ENCODE measurements at places on chromosomes 6 and 20.

DNA sequence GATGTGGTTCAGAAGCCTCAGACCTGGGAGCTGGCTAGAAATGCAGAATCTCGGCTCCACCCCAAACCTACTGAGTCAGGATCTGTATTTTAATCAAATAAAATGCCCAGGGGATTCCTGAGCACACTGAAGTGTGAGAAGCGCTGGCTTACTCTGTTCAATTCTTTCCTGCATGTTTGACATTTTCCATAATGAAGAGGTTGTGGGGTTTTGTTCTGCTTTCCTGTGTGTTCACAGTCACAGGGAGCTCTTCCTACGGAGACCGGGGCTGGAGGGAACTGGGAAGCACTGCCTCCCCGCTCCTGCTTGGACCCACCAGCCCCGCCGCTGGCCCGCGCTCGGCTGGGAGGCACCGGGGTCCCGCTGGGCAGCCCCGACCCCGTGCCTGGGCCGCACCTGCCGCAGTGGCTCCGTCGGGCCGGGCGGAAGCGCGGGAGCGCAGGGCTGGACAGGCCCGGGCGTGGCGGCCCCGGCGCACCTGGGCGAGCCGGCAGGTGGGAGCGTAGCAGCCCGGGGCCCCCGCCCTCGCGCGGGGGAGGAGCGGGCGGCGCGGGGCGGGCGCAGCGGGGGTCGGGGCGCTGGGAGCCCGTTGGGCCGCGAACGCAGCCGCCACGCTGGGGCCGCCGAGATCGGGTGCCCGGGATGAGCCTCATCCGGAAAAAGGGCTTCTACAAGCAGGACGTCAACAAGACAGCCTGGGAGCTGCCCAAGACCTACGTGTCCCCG lies at the start of gene MAPK13:
Gene MAPK13, plus strand, starts transcription at position 573 of the 726 bp plus-strand sequence. Its CDS starts 70 bp downstream, at position 643.
- DNase-seq = peak; percentile 35

- DNase-seq = no peak
Observed at GRCh38 chr6:131791476-131791875, 16.3 kb upstream of the ENPP1 start.

DNA sequence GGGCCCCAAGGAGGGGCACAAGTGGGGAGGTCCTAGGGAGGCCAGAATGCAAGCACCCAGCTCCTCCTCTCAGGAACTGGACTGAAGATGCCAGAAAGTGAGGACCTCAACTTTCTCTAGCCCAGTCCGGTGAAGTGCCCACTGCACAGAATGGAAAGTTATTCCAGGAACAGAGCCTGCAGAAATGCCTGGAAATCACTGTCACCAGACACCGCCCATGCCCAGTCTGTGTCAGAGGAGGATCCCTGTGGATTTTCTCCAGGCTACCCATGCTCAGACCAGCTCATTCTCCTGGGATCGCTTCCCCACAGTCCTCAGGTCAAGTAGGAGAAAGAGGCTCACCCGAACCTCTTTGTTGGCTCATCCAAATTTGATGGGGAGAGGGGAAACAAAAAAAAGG lies 6.5 kb downstream of the PRPH2 start:
- DNase-seq = no peak

DNA sequence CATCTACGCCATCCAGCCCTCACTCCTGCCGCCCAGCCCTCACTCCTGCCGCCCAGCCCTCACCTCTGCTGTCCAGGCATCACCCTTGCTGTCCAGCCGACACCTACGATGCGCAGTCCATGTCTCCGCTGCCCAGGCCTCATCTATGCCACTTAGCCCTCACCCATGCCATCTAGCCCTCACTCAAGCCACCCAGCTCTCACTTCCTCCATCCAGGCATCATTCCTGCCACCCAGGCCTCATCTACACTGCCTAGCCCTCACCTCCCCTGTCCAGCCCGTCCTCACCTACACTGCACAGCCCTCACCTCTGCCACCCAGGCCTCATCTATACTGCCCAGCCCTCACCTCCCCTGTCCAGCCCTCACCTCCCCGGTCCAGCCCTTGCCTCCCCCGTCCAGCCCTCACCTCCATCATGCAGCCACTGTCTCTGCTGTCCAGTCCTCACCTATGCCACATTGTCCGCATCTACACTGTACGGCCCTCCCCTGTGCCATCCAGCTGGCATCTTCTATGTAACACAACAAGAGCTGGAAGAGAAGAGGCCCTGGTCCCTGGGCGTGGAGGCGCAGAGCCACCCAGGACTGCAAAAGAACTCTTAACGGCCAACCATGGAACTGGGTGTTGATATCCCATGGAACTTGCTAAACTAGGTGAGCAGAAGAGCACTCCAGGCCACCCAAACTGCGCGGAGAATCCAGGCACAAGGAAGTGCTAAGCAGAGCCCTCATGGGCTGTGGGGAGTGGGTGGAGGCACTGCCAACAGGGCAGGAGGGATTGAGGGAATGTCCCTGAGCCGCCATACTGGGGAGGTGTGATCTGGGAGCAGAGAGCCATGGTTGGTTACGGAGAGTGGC lies 31.0 kb downstream of the RNASET2 start:
- DNase-seq = no peak

GRCh38 chr6:63372951-63373533 lies 53.3 kb upstream of the LGSN start:
- DNase-seq = no peak

DNA sequence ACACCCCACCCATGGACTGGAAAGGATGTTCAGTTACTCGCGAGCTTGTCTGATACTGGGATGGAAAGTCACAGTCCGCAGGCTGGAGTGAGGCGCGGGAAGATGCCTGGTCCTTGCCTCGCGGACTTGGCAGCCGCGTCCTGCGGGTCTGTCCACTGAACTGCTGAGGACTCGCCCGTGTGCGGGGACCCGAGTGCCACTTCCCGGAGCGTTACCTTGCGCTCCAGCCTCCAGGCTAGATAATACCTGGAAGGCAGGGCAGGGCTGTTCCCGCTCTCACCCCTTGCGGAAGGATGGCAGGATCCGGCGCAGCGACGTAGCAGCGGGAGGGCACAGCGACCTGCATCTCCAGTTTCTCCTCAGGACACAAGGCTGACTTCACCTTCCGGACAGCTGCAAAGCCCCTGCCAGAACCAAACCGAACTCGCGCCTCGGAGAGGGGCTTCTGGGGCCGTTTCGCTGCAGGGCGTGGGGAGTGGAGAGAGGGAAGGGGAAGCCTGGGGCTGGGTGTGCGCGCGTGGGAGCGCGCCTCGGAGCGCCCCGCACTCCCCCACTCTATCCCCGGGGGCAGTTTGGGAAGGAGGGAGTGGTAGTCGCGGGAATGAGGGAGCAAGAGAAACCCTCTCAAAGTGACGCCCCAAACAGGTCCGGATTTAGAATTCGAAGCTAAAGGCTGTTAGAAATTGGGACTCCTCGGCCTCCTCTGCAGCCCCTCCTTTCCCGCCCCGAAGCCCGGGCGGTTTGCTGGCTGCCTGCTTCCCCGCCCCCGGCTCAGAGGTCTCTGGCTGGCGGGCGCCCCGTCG lies at the start of gene KCNQ5:
Gene KCNQ5, plus strand, starts transcription at position 774 of the 803 bp plus-strand sequence.
- DNase-seq = peak; percentile 26

GRCh38 chr6:93677264-93677965 lies 258.1 kb upstream of the EPHA7 start:
- no peak for DNase-seq

DNA sequence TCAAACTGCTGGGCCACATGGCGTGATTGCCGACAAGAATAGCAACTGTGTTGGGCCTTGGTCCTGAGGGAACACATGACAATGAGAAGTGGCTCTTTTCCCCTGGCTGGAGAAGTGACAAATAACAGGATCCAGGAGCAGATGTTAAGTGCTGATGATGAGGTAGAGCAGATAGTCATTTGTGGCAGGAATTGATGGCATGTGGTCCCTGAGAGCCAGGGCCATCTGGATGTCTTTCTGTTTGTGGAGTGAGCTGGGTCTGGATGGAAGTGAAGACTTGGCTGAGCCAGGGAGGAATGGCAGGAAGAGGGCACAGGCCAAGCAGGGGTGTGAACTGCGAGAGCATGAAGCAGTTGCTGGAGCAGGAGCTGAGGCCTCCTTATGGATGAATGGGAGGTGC lies 67.8 kb downstream of the SCAND1 start:
- DNase-seq = no peak

GRCh38 chr6:9205645-9206044 lies 770.3 kb upstream of the SLC35B3 start:
- DNase-seq = no peak

DNA sequence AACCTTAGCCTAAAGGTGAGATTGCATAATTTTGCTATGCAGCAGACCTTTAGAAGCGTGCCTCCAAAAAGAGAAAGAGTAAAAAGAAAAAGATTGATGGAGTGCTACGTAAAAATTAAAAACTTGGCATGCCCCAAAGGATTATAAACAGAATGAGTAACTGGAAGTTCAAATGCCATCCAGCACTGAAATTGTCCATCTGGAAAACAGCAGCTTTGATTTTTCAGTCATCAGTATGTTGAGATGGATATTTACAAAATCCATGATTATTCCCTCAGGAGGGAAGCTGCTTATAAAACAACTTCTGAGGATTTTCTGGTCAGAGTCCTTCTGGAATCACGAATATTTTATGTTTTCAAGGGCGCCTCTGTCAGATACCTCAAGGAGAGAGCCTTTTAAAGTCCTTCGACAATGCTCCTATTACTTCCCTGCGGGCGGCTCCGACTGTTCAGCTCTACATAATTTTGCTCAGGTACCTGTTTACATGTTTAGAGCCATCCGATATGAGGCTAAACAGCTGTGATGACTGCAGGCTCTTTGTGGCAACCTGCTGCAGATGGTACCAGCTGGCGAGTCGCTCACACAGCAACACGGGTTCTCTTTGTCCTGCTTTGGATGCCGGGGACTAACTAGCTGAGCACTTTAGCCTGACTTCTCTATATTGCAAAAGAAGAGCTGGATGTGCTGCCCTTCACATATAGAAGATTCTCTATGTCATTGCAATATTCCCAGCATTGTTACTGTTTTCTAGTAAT lies 83.3 kb downstream of the RCAN2 start:
- no peak for DNase-seq

- no peak for DNase-seq
Observed at GRCh38 chr6:113875470-113875869, 18.3 kb downstream of the MARCKS start.

- DNase-seq = no peak
Observed at GRCh38 chr6:151069641-151070040, 170.1 kb upstream of the AKAP12 start.

- no peak for DNase-seq
Observed at GRCh38 chr20:45254383-45255262, at the start of gene SLPI. SLPI (minus strand) TSS chr20:45254564; CDS start chr20:45254543, 21 bp downstream.

DNA sequence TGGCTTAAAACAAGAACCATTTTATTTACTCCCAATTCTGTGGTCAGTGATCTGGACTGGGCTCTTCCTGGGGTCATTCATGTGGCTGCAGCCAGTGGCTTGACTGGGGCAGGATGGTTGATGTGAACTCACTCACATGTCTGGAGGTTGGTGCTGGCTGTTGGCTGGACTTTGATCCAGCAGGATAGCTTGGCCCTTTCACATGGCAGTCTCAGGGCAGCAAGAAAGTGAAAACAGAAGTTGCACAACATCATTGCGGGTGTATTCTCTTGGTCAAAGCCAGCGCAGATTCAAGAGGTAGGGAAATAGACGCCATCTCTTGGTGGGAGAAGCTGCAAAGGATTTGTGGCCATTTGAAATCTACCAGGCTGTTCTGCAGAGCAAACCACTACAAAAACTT lies 77.2 kb downstream of the MDGA1 start:
- DNase-seq = no peak

DNA sequence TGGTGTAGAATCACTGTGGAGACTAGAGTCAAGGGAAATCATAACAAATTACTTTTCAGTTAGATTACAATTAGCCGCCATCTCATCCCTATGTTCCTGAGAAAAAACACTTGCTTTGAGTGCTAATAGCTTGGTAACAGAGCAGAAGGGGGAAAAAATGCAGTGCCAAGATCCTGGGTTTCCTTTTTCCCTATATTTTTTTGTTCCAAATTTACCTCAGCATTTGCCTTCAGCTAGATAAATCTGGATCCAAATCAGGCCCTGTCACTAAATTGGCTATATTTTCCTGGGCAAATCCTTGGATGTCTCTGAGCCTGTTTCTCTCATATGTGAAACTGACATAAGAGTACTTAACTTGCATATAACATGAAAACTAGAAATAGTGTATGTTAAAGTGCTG lies 86.0 kb downstream of the TENT5A start:
- no peak for DNase-seq

DNA sequence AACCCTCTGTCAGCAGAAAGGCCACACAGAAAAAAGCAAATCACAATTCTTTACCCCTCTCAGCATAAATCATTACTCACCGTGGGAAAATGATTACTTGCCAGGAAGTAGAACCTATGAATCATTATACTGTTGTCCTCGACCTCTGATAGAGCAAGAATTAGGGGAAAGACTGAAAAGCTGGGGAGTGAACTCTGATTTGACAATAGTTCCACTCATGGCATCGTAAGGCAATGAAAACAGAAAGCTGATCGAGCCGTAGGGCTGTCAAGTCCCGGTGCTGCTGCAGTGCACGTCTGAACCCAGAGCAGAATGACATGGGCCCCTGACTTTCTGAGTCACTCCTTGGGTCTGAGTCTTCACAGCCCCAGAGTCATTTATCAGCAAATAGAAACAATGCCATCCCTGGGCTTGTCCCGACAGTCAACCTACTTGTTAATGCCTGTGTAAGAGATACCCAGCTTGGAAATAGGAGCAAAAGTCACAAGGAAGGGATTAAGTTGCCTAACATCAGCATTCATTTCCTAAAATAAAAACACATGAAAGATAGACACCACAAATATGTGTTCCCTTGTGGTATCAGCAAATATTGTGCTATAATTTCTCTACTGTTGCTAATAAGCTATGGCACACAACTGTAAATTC lies 224.8 kb upstream of the MARCKS start:
- DNase-seq = peak; percentile 34

DNA sequence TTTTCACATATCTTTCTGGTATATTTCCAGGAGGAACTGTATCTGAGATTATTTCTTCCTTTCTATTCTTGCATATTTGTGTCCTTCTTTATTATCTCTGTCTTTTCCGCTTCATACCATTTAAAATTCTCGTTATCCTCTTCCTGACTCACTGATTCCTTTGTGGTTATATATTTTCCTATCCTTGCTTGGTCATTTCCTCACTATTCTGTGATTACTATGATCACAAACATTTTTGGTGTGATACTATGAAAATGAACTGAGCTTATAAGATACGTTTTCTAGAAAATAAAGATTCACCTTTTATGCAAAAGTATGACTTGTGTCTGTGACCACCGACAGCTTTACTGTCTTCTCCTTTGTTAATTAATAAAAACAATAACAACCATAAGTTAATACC lies 26.5 kb upstream of the MYCT1 start:
- no peak for DNase-seq

- no peak for DNase-seq
Observed at GRCh38 chr6:3301506-3301905, 42.8 kb downstream of the PSMG4 start.
